ENCODE measurements at places on chromosomes 1 and 21. TPM values are rescaled to one million over a fixed set of nuclear protein-coding genes. Genes with fewer than 3 reads are reported as not detected.

GRCh38 chr1:194929357-194929756 lies 1678.9 kb downstream of the KCNT2 start:
- H3K4me1 ChIP-seq, result no peaks in the 10 kb centered on the region
- H3K36me3 ChIP-seq, result no peaks in the 10 kb centered on the region
- no peak overlapping the region for H3K27ac ChIP-seq
- no peaks in the 10 kb centered on the region for H3K27me3 ChIP-seq

MROH9 gene
- not detected for total RNA-seq

DNA sequence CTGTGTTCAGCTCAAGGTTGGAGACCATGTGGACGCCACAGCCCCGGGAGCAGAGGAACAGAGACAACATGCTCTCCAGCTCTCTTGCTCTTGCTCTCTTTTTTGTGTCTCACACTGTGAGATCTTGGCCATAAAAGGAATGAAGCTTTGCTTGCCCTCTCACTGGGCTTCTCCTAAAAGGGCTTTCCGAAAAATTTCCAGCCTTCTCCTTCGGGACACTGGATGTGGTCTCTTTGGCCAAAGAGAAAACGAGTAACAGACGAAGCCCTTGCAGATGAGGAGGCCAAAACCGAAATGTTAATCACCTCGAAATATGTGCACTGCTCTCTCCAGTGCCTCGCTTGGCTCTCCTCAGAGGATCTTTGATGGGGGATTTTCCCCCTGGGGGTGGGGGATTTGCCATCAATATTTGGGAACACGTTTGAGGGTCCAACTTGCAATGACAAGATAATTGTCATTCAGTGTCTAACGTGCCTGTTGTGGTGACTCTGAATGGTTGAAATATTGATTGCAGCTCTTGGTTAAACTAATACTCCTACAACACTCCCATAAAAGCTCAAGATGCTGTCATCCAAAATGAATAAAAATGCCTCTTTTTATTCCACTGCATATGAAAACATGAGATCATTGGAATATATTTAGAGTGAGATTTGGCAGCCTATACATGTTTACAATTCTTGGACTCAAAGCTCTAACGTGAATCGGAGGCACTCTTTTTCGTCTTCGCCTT lies 68.6 kb upstream of the ANGPTL1 start:
- H3K4me3 ChIP-seq, result no peak overlapping the region
- H3K27me3 ChIP-seq, result no peaks in the 10 kb centered on the region
- H3K27ac ChIP-seq, result peak overlapping the region; percentile 69

ILDR2 gene
- 0.57 TPM for total RNA-seq

GRCh38 chr1:51729824-51730301 lies 113.0 kb downstream of the OSBPL9 start:
- H3K36me3 ChIP-seq, result no peaks in the 10 kb centered on the region
- peak overlapping the region; percentile 75 for H3K27ac ChIP-seq
- H3K4me1 ChIP-seq, result peaks cover 67% of the 10 kb centered on the region
- DNase-seq, result no peak
- no peaks in the 10 kb centered on the region for H3K27me3 ChIP-seq
- peak overlapping the region; percentile 59 for H3K4me3 ChIP-seq

DNA sequence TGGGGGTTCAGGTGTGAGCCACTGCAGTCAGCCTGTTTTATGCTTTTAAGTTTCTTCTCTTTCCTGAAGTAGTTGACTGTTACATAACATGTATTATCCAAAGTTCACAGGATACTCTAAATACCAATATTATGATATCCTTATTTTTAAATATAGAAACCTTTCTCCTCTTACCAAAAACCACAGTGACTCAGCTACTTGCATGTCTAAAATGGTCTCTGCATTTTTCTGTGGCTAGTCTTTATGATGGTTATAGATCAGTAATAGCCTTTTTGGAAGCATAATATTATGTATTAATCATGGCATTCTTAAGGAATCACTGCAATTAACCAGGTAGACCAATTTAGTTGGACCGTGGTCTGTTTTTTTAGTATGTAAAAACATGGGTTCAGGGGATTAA lies 210.8 kb upstream of the CACYBP start:
- H3K27me3 ChIP-seq, result no peaks in the 10 kb centered on the region
- H3K4me1 ChIP-seq, result no peaks in the 10 kb centered on the region
- no peak overlapping the region for H3K27ac ChIP-seq

AMIGO1 gene
- 2.7 TPM for total RNA-seq

GRCh38 chr1:115251340-115251748 lies 86.7 kb downstream of the NGF start:
- H3K4me3 ChIP-seq, result no peak overlapping the region
- no peak for DNase-seq
- H3K4me1 ChIP-seq, result no peaks in the 10 kb centered on the region
- no peaks in the 10 kb centered on the region for H3K36me3 ChIP-seq
- no peaks in the 10 kb centered on the region for H3K27me3 ChIP-seq
- no peak overlapping the region for H3K27ac ChIP-seq

DNA sequence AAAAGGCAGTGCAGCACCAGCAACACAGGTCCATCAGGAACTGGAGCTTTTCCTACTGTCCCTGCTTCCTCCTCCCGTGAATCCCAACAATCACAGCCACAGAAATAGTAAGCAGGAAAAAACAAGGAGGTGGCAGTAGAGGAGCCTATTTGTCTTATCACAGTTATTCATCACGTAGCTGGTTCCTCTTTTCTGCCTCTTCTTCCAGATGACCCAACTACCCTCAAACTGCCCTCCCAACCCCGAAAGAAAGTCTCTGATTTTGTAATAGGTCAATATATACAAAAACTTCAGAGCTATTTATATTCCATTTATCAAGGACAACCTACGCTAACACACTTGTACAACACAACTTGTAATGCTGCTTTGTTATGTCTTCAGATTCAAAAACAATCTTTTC lies 21.4 kb downstream of the GNB1 start:
- DNase-seq, result no peak
- no peaks in the 10 kb centered on the region for H3K36me3 ChIP-seq
- H3K27ac ChIP-seq, result no peak overlapping the region
- no peaks in the 10 kb centered on the region for H3K27me3 ChIP-seq
- H3K4me3 ChIP-seq, result no peak overlapping the region

- no peak for DNase-seq
- H3K27ac ChIP-seq, result no peak overlapping the region
- H3K4me3 ChIP-seq, result no peak overlapping the region
Measured at GRCh38 chr1:87263785-87264184, 64.9 kb upstream of the LMO4 start.

DHX9 gene
- 50.5 TPM for total RNA-seq

PHGDH gene
- 89.7 TPM for total RNA-seq

DNA sequence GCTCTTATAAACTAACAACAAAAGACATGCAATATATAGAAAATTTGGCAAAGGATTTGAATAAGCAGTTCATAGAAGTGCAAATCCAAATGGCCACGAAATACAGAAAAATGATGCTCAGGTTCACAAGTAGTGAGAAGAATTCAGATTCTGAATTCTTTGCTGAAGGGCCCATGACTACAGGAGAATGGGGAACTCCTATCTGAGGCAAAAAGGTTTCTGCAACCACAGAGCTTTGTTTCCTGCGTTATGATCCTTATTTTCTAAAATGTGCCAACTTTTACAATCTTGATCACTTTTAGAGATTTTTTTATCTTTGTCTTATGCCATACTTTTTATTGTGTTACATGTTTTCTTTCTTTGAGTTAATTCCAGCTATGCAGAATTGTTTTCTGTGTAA lies 91.3 kb downstream of the ITSN1 start:
- no peak for DNase-seq
- peaks cover 18% of the 10 kb centered on the region for H3K36me3 ChIP-seq
- H3K27me3 ChIP-seq, result no peaks in the 10 kb centered on the region
- no peak overlapping the region for H3K27ac ChIP-seq

DNA sequence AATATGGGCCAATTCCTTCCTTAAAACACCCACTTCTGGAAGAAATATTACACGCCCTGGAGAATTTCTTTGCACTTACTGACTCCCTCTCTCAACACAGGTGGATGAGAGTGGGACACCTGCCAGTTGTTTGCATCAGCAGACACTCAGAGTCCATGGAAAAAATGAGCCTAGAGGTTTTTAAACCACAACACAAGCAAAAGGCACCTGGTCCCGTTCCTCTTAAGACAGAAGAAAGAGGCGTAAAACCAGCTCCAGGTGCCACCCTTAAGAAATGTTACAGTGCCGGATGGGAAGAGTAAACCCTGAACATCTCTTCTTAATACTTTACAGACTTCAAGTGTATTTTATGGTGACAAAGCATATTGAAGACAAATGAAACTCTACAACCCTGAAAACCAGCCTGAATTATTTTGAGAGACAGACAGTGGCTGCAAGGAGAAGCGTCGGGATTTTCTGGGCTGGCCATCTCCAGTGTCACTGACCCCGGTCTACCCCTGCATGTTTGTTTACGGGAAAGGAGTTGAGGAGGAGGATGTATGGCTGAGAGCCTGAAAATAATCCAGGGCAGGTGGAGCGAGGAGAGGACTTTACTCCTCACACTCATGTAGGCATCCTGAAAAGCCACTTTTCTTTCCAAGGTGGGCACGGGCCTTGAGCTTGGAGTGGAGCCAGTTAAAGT lies 7.8 kb upstream of the RIPK4 start:
- H3K4me1 ChIP-seq, result peaks cover 51% of the 10 kb centered on the region
- DNase-seq, result no peak
- no peak overlapping the region for H3K4me3 ChIP-seq

DNA sequence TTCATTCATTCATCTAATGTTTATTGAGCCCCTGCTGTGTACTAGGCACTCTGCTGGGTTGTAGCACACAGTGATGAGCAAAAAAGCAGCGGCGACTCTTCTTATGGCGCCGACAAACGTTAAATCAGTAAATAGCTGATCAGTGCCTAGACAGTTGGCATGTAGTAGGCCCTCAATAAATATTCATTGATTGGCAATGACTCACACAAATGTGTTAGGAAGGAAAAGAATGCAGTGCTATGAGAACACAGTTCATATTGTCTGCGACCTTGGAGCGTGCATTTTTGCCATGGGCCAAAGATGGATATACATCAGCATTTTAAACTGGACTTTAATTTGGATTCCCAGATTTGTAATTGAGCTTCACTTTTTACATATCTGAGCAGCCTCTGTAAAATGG lies 52.0 kb downstream of the PRDM2 start:
- DNase-seq, result no peak
- H3K4me3 ChIP-seq, result no peak overlapping the region
- peaks cover 46% of the 10 kb centered on the region for H3K4me1 ChIP-seq

ATAD3C gene
- total RNA-seq, result 0.11 TPM

GRCh38 chr1:187408212-187409004 lies 579.7 kb downstream of the PLA2G4A start:
- no peak overlapping the region for H3K27ac ChIP-seq
- H3K27me3 ChIP-seq, result no peaks in the 10 kb centered on the region
- H3K4me3 ChIP-seq, result no peak overlapping the region
- H3K36me3 ChIP-seq, result no peaks in the 10 kb centered on the region
- DNase-seq, result no peak

DNA sequence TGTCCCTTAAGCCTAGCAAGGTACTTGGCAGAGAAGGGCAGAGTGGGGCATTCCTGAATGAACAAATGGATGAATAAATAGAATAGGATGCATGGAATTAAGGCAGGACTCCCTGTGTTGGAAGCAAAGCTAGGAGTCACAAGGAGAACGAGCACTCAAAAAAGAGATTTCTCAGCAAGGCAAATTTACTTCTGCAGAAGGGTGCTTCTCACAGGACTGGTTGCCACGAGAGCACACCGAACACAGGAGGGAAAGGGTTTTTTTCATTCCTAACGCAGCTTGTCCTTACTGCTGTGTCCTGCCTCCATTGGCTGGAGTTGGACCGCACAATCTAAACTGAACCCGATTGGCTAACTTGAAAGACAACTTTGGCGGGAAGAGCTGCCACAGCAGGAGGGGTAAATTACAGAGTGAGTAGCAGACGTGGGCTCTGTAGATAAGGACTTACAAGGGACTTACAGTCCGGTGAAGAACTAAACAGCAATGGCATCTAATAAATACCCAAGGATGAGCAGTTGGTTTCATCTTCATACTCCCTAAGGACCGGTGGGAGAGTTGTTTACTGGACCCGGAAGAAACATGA lies 52.4 kb downstream of the KIF26B start:
- no peaks in the 10 kb centered on the region for H3K36me3 ChIP-seq
- H3K4me3 ChIP-seq, result no peak overlapping the region

- no peaks in the 10 kb centered on the region for H3K4me1 ChIP-seq
- H3K36me3 ChIP-seq, result no peaks in the 10 kb centered on the region
- H3K4me3 ChIP-seq, result no peak overlapping the region
Measured at GRCh38 chr1:100791586-100791985, 72.0 kb downstream of the VCAM1 start.

GRCh38 chr1:214318356-214318755 lies 37.4 kb downstream of the SMYD2 start:
- no peaks in the 10 kb centered on the region for H3K36me3 ChIP-seq
- H3K4me3 ChIP-seq, result no peak overlapping the region
- no peaks in the 10 kb centered on the region for H3K27me3 ChIP-seq
- no peak for DNase-seq

- H3K36me3 ChIP-seq, result no peaks in the 10 kb centered on the region
- DNase-seq, result no peak
- H3K27ac ChIP-seq, result no peak overlapping the region
- no peak overlapping the region for H3K4me3 ChIP-seq
- peaks cover 31% of the 10 kb centered on the region for H3K4me1 ChIP-seq
- no peaks in the 10 kb centered on the region for H3K27me3 ChIP-seq
Measured at GRCh38 chr1:116330342-116330652, 42.7 kb upstream of the ATP1A1 start.

ASCL5 gene
- total RNA-seq, result not detected

All from esophagus squamous epithelium (tissue), 5 donors.